Fibroblast of skin of abdomen (primary cell): ENCODE measurements at places on chromosomes 4 and X.

GRCh38 chr4:8478801-8479744, 38.5 kb downstream of the TRMT44 start:
- DNase-seq, result peak; percentile 57

GRCh38 chrX:108029928-108030711, 14.7 kb upstream of the VSIG1 start:
- no peak for DNase-seq

DNA sequence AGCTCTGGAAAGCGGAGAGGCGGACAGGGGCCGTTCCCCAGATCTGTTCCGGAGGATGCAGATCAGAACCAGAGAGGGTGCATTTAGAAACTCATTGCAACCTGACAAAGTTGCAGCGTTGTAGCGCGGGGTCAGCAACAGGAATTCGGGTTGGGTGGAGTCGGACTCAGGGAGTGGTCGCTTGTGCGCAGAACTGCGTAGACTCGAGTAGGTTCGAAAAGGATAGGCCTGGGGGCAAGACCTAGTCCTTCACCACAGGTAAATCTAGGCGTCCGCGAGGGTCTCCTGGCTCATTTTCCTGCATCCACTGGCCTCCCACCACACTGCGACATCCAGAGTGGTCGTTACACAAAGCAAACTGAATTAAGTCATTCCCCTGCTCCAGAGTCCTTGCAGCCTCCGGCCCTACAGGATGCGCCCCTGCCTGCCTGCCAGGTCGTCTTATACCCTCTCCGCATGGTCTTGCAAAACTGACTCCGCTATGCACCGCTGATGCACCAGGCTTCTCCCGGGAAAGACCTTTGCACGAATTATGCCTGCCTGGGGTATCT, 4.7 kb upstream of the ZNF518B start:
- DNase-seq, result no peak

DNA sequence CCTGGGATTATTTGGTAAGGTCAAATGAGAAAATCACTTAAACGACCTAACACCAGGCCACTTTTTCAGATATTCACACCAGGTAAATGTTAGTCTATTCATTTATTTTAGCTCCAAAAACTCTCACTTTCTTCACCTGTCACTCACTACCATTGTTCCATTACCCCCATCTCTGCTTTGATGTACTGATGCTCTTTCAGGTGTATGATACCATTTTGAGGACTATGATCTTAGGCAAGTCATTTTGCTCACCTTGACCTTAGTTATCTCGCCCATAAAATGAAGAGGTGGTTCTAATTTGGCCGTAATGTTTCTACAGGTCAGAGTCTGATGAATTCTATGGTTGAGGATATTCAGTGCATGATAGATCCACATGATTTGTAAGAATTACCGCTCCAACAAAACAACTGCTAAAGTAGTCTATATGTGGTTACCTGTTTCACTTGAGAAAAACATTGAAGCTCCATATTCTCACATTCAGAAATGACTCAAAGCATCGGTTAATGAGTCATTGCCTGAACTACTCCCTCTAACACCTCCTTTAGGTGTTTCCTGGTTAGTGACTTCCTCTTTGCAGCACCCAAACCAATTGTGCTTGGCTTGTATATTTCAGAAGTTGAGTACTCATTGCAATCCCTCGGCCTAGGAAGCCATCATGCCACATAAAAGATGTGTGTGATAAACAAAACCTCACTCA, 4.5 kb downstream of the DTHD1 start:
- DNase-seq, result no peak

- DNase-seq, result no peak
Measured at GRCh38 chr4:181503687-181504390, 739.4 kb upstream of the TENM3 start.

DNA sequence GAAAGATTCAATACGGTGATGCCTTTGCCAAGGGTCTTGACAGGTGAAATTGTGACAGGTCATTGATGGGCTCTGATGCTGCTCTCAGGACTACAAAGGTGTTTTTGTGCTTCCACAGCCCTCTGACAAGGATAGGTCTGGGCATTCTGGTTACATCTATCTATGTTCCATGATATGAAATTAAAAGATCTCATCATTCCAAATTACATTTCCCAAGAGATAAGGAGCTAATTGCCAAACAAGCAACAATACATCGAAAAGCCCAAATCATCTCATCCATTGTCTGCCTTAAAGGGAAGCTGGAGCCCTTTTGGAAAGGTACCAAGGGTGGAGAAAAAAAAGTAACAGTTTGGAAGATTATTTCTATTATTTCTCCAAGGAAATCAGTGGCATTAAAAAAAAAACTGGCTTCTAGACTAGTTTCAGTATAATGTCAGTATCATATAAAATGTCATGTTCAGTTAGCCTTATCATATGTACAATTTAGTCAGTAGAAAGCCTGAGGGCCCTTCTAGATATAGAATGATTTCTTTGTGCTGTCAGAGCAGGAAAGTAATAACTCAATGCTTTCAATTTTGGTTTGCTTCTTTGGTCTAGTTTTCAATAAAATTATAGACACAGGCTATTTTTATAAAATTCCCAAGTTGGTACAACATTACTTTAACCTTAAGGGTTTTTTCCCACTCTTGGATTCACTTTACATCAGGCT, 224.5 kb upstream of the GPRIN3 start:
- no peak for DNase-seq

- peak; percentile 67 for DNase-seq
Measured at GRCh38 chrX:12360383-12360782, 222.1 kb downstream of the FRMPD4 start.
